ENCODE measurements at places on chromosomes 2 and 18. TPM values are rescaled to one million over a fixed set of nuclear protein-coding genes. Genes with fewer than 3 reads are reported as not detected.

Gene RNF103
- total RNA-seq, result 26.5 TPM

Gene MC4R
- total RNA-seq, result 0.15 TPM

DNA sequence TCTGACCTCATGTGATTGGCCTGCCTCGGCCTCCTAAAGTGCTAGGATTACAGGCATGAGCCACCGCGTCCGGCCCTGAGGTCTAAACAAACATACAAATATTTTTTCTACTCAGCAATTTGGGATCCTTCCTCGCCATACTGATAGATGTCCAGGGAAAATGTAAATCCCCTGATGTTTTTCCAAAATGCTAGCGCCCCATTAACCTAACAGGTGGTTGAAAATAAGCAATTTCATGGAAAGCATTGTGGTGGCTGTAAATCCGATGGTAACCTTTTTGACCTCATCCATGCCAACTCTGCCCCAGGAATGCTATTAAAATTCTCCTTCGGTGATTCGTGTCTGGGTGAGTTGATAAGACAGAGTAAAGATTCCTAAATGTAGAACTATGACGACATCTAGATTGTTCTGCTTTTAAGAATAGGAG, 19.3 kb downstream of the GEMIN6 start:
- no peak for DNase-seq

DNA sequence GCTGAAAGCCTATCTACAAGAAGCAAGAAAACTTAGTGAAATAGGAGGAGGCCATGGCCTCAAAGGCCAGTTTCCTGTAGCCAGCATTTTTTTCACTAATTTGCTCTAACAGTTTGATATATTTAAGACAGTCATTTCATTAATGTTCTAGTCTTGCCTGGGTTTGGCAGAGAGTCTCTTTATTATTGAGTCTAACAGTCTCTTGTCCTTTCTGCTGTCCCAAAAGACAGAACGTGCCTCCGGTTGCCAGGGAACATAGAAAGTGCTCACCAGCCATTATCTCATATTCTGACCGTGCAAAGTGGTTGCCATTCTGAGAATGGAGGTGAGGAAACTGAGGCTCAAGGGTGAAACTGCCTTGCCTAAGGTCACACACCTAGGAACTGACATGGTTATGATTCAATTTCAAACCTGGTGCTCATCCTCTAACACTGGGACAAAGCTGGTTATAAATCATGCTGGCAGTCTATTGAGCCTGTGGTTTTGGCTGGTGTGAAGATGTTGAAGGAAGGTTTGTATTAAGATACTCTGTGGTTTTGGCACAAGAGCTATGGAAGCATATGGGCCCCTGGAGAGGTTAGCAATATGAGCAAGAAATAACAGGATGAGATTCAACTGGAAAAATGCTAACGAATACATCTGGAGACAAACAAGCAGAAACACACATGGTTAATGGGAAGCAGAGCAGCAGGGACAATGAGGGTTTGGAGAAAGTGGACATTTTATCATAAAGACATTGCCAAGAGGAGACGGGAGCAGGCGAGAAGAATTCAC, 903.3 kb upstream of the KLHL29 start:
- DNase-seq, result no peak

GRCh38 chr2:241574911-241575623, 16.5 kb downstream of the BOK start:
- DNase-seq, result no peak

- no peak for DNase-seq
Measured at GRCh38 chr2:3604991-3605961, 10.4 kb downstream of the COLEC11 start.

Gene MAP3K19
- total RNA-seq, result not detected

GRCh38 chr2:20091305-20091991, 40.0 kb upstream of the LAPTM4A start:
- no peak for DNase-seq

DNA sequence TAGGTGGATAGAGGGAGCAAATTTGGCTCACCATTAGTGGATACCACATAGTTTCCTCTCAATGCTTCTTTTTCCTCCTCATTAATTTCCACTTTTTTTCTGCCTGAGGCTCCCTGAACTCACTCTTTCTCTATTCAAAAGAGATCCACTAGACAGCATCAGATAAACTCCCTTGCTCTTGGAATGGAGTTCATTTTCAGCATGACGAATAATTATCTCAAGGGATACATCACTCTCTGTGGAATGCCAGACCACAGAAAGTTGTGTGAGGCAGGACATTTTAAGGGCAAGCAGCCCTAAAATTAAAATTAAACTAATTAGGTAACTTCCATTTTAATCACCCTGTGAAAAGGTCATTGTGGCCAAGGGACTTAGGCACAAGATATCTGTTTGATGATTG, 1920.1 kb upstream of the CELF4 start:
- DNase-seq, result no peak

Gene ADD2
- 45.3 TPM for total RNA-seq

Measured in neural progenitor cell (in vitro differentiated cells).